ENCODE measurements at places on chromosomes 12 and 14.

DNA sequence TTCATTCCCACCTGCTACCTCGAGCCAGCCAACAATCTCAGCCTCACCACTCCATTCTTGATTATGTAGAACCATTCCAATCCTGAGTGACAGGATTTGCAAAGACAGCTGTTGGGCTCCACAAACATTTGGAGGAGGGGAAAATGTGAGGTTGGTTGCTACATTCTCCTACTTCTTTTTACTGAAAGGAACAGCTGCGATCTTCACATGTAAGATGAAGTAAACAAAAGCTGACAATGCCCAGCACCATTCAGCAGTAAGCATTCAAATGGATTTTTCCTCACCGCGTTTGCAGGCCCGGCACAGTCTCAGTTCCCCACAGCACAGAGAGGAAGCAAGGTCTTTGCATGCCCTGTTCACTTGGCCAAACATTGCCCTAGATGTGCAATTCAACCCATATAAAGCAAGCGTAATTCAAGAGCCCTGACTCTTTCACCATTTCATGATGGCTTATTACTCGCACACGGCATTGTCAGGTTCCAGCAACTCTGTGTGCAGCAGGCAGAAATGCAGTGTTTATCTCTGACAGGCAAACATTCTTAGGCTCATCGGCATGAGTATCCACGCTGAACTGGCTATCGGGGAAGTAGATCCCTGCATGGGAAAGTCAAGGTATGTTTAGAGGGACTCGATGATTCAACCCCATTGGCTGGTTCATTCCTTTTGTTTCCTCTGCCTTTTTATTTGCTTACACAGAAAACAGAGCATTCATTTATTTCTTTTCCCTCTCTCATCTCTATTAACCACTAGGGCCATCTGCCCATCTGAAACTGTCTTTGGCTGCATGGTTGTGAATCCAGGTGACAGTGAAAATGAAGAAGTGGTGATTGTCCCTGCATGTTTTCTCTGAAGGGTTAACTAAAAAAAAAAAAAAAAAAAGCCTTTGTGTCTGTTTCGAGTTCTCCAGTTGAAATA lies 236.1 kb upstream of the PLEKHG7 start:
- peak; percentile 56 for DNase-seq

- no peak for DNase-seq
Measured at GRCh38 chr12:18419311-18419710, 158.0 kb downstream of the PIK3C2G start.

- no peak for DNase-seq
Measured at GRCh38 chr14:74401504-74402241, 24.3 kb downstream of the SYNDIG1L start.

- no peak for DNase-seq
Measured at GRCh38 chr14:105666420-105666819, 140.0 kb downstream of the TMEM121 start.

DNA sequence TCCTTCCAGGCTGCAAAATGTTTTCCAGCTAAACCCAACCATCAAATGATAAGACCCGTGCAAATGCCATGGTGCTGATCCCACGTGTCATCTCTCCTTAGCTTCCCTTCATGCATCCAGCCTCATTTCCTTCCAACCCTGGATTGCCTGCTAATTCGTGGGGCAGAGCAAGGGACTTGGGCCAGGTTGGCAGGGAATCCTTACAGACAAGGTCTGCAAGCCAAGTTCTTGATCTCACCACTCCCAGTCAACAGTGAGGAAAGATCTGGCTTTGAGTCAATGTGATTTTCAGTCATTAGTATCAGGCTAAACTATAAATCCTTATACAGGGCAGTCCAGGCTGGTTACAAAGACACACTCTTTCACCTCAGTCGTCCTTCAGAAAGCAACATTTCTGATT lies 150.9 kb downstream of the ANO2 start:
- DNase-seq = no peak

DNA sequence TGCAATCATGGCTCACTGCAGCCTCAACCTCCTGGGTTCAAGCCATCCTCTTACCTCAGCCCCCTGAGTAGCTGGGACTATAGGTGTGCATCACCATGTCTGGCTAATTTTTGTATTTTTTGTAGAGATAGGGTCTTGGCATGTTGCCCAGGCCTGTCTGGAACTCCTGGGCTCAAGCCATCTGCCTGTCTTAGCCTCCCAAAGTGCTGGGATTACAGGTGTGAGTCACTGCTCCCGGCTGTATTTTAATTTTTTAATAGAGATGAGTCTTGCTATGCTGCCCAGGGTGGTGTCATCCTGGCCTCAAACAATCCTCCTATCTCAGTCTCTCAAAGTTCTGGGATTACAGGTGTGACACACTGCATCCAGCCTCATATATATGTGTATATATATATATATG lies 31.7 kb upstream of the GPRC5A start:
- no peak for DNase-seq

DNA sequence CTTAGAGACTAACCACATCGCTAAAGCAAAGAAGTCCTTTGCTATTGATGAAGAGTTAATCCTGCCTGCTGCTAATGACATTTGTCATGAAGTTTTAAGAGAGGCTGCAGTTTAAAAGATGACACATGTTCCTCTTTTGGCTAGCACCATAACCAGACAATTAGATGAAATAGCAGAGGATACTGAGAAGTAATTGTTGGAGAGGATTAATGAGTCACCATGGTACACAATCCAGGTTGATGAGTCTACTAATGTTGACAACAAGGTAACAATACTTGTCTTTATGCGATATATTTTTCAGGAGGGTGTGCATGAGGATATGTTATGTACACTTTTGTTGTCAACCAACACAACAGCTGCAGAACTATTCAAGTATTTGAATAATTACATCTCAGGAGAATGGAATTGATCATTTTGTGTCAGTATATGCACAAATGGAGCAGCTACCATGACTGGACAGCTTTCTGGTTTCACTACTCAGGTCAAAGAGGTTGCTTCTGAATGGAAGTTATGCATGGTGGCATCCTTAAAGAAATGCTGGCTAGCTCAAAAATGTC lies 56.7 kb downstream of the LRRIQ1 start:
- no peak for DNase-seq

- no peak for DNase-seq
Measured at GRCh38 chr14:104268295-104268694, 129.9 kb downstream of the KIF26A start.

DNA sequence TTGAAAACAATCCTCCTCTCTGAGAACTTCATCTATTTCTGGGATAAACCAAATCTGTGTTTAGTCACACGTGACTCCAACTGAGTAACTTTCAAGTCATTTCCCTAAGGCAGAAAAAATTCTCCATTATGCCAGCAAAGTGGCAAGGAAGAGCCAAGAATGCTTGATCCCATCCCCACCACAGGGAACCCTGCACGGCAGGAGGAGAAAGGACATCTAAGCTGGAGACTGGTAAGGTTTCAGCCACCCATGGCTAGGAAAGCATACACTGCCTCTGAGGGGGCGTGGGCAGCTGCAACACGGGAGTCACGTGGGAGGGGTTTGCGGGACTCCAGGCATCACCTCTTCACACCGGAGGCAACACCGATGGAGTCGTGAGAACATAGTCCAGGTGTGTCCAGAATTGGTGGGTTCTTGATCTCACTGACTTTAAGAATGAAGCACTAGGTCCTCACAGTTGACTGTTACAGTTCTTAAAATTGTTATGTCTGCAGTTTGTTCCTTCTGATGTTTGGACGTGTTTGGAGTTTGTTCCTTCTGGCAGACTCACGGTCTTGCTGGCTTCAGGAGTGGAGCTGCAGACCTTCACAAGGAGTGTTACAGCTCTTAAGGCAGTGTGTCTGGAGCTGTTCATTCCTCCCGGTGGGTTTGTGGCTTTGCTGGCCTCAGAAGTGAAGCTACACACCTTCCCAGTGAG lies 2.7 kb upstream of the SIVA1 start:
- no peak for DNase-seq

GRCh38 chr12:105523164-105524057 lies 192.9 kb downstream of the C12orf75 start:
- DNase-seq = no peak

DNA sequence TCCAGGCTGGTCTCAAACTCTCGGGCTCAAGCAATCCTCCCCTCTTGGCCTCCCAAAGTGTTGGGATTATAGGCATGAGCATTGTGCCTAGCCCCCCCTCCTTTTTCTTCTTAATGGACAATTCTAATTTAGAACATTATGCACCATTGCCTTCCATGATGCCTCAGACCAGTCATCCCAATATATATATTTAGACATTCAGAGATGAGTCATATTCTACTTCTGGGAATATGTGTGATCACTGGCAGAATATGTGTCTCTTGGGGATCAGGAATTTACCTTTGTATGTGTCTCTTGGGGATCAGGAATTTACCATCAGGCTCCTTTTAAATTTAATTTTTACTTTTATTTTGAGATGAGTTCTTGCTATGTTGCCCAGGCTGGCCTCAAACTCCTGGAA lies 7.5 kb upstream of the CCDC177 start:
- DNase-seq = no peak

GRCh38 chr12:51600721-51601120 lies 9.7 kb downstream of the SCN8A start:
- DNase-seq = no peak

GRCh38 chr14:50038398-50039119 lies 77.8 kb downstream of the VCPKMT start:
- no peak for DNase-seq

DNA sequence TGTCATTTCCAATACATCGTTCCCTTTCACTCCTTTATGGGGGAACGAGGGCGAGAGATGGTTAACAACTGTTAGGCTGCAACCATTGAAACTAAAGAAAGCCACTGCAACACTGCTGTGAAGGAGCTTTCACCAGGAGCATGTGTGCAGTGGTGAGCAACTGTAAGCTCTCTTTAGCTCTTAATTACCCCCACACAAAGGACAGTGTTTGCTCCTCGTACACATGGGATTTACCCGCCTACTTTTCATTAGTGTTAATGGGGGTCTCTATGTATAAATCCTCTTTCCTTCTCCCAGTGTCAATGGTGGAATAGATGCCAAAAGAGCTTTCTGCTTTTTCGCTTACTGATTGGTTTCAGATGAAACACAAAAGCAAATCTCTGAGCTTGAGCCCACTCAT lies 343.1 kb downstream of the FLRT2 start:
- no peak for DNase-seq

DNA sequence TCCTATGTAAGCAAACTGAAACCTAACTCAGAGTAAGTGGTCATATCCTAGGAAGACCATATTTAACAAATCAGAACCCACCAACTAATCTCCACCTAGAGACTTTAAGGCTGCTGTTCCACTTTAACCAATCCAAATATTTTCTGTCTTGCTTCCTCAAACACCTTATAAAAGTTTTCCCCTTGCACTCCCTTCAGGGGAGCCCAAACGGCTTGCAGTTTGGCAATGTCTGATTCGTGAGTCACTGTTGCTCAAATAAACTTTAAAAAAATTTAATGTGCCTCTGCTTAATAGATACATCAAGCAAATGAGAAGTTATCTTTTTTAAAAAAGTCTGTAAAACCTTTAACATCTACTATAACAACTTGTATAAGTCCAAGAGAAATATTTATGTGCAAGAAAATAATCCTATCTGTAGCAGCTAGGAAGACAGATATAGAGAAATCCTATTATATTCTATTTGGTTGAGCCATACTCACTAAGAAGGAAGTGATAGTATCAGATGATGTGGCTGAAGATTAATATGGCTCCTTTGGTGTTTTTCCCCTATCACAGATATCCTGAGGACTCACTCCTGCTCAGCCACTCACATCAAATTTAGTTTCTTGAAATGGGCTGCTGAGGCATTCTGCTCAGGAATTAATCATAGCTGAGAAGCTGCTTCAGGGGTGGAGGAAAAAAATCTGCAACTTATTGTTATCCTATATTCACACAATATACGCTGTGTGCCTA lies 65.1 kb upstream of the DUSP6 start:
- DNase-seq = no peak

- no peak for DNase-seq
Measured at GRCh38 chr12:101566318-101566717, 28.5 kb upstream of the MYBPC1 start.

DNA sequence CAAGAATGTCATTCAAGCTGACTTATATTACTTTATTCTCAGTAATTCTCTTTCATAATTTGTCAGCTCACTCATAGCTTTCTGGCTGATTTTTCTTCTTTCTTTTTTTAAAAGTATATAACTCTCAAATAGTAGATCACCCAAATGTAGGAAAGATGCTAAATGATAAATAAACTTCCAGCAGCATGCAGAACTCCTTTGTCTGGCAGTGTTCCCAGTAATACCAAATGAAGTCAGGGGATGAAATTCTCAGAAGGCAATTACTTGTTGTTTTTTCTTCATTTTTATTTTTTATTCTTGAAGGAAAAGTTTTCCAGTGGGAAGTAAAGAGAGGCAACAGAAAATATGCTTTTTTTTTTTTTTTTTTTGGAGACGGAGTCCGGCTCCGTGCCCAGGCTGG lies 133.3 kb upstream of the SLCO1C1 start:
- DNase-seq = no peak

DNA sequence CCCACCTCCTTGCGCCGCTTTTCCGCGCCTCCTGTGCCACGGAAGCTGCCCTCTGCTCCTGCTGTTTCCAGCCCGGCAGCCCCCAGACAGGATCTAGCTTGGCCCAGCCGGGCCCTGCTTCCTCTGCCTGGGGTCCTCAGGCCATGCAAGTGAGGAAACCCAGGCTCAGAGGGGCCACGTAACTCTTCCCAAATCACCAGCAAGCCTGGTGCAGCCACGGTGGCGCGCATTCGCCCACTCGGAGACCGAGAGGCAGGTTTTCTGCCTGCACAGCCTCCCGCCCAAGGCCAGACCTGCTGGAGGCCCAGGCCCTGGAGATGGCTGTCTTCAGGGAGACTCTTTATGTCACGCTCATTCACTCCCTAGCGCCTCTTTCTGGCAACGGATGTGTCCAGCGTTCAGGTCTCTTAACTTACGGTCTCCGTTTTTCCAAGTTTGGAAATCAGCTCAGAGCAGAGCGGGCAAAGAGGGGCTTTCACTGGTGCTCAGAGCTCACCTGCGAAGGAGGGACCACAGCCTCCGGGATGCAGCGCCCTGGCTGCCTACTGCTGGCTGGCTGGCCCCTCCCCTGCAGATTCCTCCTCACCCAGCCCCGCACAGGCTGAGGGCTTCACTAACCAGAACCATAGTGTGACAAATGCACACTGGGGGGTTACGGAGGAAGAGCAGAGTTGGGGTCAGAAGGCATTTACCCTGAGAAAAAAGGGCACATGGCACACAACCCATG lies 20.6 kb upstream of the CEP170B start:
- no peak for DNase-seq

- DNase-seq = no peak
Measured at GRCh38 chr14:51022769-51023168, 72.1 kb downstream of the TRIM9 start.

DNA sequence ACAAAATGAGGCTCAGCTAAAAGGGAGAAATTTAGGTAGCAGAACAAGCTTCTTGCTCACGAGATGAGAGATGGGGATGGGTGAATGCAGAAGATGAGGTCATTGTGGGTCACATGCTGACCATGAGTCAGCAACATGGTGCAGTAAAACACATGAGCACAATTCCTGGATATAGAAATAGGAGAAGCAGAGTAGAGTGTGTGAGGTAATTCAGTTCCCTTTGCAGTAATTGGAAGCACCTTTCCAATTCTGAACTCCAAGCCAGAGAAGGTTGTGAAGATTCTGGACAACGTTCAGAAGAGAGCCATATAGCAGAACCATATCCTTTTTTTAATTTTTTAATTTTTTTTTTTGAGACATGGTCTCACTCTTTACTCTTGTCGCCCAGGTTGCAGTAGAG lies 62.0 kb upstream of the LMNTD1 start:
- DNase-seq = no peak
